ENCODE measurements at places on chromosomes 13 and 19.

DNA sequence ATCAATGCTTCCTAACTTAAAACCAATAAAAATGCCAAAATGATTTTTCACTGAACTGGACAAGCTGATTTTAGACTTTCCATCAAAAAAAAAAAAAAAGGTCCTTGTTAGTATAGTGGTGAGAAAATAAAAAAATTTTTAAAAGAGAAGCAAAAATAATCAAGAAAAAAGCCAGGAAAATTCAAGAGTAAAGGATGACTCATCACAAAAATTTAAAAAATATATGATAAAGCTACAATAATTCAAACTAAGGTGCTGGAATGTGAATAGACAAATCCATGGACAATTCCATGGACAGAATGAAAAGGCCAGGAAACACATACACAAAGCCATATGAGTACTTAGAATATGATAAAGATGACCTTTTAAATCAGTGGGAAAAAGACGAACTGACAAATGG, 26.1 kb downstream of the ALG5 start:
- DNase-seq, result no peak

GRCh38 chr19:54179921-54180461, 7.0 kb upstream of the TMC4 start:
- peak; percentile 61 for DNase-seq

DNA sequence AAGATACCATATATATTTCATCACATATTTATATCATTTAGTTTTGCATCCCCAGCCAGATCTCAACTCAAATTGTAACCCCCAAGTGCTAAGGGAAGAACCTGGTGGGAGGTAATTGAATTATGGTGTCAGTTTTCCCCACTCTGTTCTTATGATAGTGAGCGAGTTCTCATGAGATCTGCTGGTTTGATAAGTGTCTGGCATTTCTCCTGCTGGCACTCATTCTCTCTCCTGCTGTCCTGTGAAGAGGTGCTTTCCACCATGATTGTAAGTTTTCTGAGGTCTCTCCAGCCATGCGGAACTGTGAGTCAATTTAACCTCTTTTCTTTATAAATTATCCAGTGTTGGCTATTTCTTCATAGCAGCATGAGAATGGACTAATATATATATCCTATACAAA, 462.5 kb upstream of the SLITRK5 start:
- DNase-seq, result no peak

GRCh38 chr19:7690779-7691258, 10.2 kb downstream of the TRAPPC5 start:
- no peak for DNase-seq

- DNase-seq, result no peak
These were observed 32.2 kb downstream of the CNMD start for GRCh38 chr13:52707375-52707774.

Measured in cardiac fibroblast (primary cell).